Stimulated activated CD8-positive, alpha-beta memory T cell treated with anti-CD3 and anti-CD28 coated beads, Interleukin-15, amount 100 ng/mL, for 24 hours (primary cell): ENCODE measurements at places on chromosomes 16 and 17.

- DNase-seq: no peak
Observed at GRCh38 chr17:50917418-50917743, 51.2 kb upstream of the TOB1 start.

DNA sequence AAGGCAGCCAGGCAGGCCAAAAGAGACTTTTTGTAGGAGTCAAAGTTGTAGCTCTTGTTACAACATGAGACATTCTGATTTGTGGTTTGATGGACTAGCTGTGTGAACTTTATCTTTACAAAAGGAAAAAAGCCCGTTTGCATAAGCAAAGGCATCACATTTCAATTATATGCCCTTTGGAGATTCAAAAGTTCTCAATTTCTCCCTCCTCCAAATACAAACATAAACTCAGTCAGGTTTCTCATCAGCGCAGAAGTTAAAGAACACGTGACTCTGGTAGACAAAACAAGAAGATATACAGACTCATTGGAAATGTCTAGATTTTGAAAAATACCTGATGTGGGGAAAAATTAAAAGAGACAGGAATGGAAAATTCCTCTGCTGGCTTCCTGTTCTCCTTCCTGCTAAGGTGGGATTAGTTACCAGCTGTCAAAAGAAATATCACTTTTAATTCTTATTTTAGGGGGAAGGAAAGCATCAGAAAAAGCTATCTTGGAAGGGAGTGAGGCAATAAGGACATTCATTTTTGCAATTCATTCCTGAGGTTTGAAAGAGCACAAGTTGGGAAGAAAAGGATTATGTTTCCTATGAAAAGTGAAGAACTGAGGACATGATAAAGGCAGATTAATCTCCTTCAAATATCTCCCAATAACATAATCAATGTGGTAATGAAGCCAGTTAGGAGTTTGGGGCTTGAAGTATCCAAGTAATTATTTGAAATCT lies 4.6 kb upstream of the KCNJ16 start:
- DNase-seq: no peak

GRCh38 chr16:66862023-66862520 lies 17.9 kb downstream of the CA7 start:
- DNase-seq: no peak

- no peak for DNase-seq
Observed at GRCh38 chr17:61249649-61250299, 149.9 kb upstream of the TBX2 start.

GRCh38 chr17:9855036-9855435 lies 29.3 kb downstream of the GLP2R start:
- no peak for DNase-seq

DNA sequence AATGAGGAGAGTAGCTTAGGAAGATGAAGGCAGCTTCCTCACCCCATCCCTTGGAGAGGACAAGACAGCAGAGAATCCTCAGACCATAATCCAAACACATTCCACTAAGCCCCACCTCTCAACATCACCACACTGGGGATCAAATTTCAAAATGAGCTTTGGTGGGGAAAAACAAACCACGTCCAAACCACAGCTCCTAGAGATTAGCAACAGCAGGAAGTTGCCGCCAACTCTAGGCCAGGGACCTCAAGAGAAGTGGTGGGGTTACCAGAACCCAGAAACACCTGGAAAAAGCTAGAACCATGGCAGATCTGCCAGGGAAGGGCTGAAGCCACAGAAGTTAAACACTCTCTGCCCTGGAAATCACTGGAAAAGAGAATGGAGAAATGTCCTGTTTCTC lies 571.6 kb downstream of the HS3ST4 start:
- DNase-seq: no peak

DNA sequence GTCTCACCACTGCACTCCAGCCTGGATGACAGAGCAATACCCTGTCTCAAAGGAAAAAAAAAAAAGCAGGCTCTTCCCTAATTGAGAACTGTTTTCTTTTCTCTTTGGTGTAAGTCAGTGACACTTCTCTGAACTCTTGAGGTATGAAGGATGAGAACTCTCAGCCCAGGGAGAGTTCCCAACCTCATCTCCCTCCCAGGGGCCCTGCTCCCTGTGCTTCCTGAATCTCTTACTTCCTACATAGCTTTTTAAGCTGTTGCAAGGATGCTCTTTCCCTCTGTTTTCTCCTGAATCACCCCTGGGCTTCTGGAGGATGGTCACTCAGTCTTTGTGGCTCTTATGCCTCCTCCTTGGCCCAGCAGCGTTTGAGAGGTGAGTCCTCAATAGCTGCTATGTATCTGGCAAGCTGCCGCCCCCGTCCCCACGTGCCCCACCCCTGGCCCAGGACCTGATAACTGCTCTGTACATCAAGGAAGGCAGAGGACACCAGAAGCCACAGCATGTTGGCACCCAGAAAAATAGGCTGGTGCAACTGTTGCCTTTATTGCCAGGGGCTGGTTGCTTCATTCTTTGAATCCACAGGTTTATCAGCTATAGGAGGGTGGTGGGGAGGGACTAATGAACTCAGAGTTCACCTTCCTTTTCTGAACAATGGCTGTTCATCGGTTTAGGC lies 24.0 kb downstream of the IGF2BP1 start:
- DNase-seq: no peak

DNA sequence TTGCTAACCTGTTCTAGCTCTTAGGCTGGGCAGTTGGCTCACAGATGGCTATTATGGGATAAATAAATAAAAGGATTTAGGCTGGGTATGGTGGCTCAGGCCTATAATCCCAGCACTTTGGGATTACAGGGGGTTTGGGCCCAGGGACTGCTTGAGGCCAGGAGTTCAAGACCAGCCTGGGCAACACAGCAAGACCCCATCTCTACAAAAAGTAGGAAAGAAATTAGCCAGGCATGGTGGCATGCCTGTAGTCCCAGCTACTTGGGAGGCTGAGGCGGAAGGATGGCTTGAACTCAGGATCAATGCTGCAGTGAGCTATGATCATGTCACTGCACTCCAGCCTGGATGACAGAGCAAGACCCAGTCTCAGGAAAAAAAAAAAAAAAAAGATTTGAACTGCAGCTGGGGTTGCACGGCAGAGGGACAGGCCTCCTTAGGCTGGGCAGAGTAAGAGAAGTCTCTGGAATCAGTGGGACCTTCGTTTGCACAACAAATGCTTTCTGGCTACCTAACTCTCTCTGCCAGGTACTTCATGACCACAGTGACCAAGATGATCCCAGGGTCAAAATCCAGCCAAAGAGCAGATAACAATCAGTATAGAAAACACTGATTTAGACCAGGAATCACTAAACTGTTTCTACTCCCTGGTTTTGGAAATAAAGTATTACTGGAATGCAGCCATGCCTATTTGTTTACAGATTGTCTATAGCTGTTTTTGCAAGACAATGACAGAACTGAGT lies 6.8 kb downstream of the RUSF1 start:
- no peak for DNase-seq

GRCh38 chr16:87486282-87486681 lies 6.5 kb downstream of the ZCCHC14 start:
- DNase-seq: no peak

DNA sequence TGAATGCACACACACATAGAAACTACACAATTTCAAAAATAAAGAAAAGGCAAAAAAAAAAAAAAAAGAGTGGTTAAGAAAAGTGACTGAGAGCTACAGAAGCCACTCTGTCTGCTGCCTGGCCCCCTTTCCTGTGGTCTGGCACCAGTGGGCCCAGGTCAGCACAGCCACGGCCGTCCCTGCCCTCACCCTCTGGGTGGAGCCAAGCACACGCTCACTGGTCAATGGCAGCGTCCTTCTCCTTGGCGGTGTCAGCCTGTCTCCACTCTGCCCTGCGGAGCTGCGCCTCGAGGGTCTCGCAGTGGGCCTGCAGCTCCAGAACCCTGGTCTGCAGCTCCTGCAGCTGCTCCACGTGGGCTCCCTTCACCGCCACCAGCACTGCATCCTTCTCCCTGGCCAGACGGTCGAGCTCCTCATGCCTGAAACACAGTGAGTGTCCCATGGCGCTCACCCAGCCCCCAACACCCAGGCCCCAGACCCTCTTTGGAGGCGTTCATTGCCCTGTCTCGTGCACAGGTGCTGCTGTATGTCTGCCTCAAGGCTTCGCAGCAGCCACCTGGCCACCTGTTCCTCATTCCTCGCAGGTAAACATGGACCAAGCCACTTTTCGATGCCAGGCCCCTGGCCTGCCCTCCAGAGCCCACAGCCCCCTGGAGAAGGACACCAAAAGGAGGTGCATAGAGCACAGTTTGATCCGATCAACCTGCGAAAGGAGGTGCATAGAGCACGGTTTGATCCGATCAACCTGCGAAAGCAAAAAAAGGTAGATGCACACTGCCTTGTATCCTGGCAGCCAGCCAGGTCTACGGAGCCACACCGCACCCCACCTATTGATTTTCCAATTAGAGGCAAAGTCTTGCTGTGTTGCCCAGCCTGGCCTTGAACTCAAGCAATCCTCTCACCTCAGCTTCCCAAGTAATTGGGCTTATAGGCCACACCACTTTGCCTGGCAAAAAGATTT lies 24.4 kb downstream of the CCDC57 start:
- DNase-seq: no peak

DNA sequence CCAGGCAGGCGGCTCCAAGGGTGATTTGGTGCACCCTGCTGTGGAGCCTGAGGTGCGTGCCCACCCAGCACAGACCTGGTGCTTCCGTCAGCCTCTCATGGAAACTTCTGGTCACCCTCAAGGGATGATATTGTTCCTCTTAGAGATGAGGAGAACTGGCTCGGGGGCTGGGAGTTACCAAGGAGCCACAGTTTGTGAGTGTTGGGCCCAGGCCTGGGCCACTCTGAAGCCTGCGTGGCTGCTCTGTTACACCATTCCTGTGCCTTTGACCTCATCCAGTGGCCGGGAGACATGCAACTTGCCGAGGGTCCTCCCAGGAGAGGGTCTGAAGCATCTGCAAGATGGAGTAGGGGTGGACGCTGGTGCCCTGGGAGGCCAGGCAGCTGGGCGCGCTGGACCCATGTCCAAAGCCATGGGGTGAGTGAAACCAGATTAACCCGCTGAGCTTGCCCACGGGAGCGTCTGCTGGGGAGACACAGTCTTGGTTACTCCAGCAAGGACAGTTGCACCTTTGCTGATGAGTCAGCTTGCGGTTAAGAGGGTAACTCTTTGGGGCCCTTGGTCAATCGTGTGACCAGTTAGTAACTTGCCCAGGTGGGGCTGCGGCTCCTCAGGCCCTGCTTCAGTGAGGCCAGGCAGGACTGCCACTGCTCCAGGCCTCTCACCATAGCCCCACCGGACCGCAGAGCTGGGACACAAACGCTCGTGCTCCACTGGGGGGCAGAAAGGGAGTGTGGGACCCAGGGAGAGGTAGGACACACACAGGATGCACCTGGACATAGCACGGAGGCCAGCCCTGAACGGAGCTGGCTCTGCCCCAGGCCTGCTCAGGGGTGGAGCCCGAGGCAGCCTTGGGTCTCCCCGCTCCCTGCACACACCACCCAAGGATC lies 7.5 kb downstream of the C16orf90 start:
- no peak for DNase-seq

- no peak for DNase-seq
Observed at GRCh38 chr16:76784530-76784929, 406.5 kb upstream of the MON1B start.

- peak; percentile 89 for DNase-seq
Observed at GRCh38 chr17:47840742-47841487, at the start of gene SCRN2. TSS of gene SCRN2 (minus strand) at chr17:47841273. CDS start at chr17:47840843, 430 bp downstream.

DNA sequence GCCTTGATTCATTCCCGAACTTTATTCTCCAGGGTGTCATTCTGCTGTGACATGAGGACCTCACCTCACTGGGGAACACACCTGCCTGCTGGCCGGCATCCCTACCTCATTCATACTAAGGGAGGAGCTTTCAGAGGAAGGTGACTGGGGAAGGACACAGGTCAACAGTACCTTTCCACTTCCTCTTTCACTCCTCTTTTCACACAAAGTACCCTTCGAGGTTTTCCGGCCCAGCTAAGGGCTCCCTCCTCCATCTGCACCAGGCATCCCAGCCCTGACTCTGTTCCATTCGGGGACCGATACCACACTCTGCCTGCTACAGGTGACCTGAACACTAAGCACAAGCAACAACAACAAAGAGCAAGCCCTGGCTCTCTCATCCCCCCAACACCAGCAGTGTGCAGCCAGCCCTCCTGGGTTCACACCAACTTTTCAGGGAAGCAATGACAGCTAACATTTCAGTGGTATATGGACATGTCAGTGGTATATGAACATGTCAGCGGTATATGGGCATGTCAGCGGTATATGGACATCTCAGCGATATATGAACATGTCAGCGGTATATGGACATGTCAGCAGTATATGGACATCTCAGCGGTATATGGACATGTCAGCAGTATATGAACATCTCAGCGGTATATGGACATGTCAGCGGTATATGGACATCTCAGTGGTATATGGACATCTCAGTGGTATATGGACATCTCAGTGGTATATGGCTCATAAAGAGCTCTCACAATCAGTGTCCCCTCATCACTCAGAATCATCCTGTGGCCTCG lies 16.0 kb downstream of the TRIM25 start:
- no peak for DNase-seq

- no peak for DNase-seq
Observed at GRCh38 chr17:65987988-65988387, 203.9 kb downstream of the CEP112 start.

DNA sequence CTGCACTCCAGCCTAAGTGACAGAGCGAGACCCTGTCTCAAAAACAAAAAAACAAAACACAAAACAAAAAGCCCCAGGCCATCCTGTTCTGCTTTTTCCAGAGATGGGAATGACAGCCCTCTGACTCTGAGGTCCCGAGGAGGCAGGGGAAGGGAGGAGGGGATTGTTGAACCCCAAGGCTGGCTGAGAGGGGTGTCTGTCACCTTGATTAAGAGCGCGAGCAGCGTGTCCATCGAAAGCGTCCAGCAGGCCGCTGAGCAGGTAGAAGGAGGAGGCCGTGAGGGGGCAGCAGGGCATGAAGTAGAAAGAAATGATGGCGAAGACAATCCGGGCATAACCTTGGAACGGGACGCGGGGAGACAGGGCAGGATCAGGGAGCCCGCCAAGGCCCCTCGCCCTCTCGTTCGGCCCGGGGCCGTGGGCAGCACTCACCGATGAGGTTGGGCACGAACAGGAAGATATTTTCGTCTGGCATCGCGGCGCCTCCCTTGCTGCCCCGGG lies 593 bp downstream of the CDIPT start:
- no peak for DNase-seq

DNA sequence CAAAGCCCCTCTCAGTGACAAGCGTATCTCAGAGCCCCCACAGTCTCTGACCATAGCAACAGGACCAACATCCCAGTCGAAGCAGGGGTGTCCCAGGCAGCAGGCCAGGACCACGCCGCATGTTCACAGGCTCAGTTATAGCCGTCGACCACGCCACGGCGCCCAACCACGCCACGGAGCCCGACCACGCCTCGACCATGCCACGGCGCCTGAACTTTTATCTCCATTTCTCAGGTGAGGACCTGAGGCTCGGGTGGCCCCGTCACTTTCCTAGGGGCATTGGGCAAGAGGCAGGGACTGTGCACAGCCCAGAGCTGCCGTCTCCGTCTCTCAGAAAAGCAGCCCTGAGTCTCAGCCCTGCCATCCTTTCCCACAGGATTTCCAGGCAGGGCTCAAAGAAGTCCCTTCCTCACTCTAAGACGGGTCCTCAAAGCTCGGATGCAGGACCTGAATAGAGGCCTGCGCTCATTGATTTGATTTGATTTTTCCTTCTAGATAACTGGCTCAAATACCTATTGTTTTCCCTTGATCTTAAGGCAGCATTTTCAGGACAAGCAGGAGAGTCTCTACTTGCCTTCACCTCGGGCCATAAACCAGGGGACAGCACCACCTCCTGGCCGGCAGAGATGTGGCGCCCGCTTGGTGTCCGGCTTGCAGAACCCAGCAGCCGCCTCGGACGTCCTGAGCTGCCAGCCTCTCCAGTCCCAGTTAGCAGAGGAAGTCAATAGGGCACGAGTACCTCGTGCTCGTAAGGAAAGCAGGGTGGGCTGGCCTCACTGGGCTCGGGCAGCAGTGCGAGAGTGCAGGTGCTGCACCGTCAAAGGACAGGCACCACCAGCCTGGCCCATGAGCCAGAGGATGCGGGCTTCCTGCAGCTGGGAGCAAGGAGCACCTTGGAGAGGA lies 38.8 kb downstream of the C16orf95 start:
- peak; percentile 4 for DNase-seq
